Anterior cingulate cortex (tissue), 58 donors: ENCODE measurements at places on chromosomes 3 and 15.

GRCh38 chr3:61415201-61415600 is 146.2 kb upstream of the PTPRG start:
- DNase-seq = no peak

- no peak for DNase-seq
Measured at GRCh38 chr15:55334997-55335396, 16.0 kb downstream of the PIGB start.

- DNase-seq = no peak
Measured at GRCh38 chr15:64464276-64465005, 4.1 kb downstream of the ZNF609 start.

DNA sequence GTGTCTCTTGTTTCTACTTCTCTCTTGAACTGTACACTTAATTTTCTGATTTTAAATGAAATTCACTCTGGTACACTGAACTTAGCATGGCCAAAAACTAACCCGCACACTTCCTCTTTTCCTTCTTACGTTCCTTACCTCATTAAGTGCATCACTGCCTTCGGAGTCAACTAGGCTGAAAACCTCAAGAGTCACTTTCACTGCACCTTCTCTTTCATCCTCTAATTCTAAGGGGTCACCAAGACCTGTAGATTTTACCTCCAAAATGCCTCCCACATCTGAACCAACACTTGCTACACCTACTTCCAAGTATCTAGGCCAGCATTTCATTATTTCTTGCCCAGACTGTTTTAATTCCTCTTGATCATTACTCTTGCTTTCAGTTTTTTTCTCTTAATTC is 6.6 kb downstream of the CBLB start:
- DNase-seq = no peak

GRCh38 chr3:195873281-195873887 is 35.0 kb downstream of the TNK2 start:
- DNase-seq = no peak

- DNase-seq = no peak
Measured at GRCh38 chr3:94028093-94028837, at the start of gene STX19. Gene STX19 (minus strand): TSS chr3:94028597. CDS start chr3:94015269, 13,328 bp downstream.

DNA sequence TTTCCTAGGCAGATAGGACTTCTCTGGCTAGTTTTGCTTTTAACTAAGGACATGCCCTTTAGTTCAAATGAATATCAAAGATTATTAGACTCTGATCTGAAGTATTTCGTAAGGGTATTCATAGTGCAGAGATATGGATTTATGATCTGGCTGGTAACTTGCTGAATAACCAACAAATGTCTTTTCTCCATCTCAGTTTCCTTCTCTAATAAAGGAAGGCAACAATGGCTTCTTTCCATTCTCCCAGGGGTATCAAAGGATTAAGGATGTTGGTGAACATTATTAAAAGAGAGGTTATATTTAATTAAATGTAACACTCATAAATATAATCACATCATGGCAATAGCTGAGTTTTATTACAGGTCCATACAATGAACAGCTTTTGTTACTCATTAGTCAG is 79.2 kb upstream of the STXBP5L start:
- DNase-seq = no peak

GRCh38 chr3:13577181-13578121 is 28.5 kb downstream of the FBLN2 start:
- no peak for DNase-seq

DNA sequence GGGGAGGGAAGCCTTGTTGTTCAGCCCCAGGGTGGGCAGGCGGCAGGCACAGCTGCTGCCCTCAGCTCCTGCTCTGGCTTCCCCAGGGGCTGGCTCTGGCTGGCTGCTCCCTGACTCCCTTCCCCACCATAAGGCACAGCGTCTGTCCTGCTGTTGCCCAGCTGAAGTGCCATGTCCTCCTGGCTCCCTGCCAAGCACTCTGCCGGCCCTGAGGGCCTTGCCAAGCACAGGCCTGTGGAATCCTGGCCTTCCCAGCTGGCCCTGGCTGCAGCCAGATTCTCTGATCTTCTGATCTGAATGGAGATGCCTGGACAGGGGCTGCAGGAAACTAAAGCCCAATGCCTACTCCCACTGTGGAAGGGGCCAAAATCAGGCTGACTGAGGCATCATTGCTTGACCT is 1.1 kb downstream of the IQCF6 start:
- peak; percentile 4 for DNase-seq

DNA sequence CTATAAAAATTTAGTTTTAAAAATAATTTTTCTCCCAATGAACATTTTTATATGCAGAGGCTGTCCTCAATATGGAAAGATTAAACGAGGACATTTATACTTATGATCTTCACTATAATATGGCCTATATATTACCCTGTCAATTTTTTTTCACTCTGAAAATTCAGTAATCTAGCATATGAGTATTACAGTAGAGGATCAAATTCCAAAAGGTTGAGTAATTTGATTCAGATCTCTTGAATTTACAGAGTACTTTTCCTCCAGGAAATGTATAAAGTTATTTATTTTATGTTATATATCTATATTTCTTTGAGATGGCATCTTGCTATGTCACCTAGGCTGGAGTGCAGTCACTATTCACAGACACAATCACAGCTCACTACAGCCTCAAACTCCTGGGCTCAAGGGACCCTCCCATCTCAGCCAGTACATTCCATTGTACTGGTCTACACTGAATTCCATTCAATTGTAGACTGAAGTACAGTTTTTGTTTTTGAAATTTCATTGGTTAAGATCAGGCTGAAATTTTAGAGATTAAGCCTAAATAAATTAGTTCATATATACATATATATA is 16.3 kb upstream of the TRPM7 start:
- DNase-seq = no peak

DNA sequence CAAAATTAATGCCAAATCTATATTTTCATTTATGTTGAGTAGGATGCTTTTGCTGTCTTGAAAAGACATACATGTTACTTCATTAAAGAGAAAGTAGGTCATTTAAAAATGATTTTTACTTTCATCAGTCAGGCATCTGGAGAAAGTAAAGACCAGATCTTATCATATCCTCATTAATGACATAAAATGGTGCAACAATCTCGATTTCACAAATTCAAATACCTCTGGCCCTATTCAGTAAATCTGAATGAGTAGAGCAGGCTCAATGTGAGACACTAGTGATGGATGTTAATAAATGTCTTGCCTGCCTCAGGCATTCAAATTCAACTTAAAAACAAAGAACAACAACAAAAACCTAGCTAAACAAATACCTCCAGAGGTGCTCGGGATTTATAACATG is 714.1 kb downstream of the NAALADL2 start:
- DNase-seq = no peak

DNA sequence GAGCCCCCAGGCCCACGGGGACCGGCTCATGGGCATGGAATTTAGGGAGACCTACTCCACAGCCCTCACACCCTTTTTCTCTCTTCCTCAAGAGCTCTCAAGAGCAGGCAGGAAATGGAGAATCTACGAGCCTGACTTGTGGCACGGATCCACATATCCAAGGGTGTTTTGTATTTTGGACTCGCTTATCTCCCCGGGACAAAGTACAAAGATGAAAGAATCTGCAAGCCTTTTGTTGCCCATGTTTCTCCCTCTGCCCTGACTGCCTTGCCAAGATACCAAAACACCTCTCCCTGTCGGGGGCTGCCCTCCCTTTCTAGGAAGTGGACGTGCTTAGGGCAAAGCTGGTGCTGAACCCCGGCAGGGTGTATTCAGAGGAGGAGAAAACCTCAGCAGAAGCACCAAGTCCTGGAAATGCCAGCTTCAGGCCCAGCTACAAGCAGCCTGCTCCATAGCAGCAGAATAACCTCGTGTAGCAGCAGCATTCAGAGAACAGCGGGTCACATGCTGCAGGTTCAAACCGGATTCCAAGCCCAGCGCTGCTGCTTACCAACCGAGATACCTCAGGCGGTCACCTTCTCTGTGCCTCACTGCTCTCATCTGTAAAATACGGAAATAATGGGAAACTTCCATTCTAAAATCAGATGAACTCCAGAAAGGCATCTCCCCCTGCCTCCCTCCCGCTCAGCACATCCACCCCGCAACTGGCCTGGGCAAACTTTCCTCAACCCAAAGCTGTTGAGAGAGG is 35.2 kb downstream of the DNASE1L3 start:
- no peak for DNase-seq

DNA sequence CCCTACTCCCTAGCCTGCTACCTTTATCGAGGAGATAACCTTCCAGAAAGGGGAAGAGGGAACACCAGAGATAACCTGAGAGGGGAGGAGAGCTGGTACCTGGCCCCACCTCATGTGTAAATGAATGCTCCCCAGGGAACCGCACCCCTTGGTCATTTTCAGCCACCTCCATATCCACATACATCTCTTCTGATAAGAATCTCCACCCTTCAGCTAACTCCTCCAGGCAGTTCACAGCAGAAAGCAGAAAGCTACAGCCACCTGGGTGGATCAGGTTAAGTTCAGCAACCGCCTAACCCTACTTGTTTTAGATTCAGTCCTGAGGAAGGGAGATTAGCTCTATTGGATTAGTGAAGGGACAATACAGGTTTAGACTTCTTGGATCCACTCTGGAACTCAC is 38.0 kb upstream of the TIMP4 start:
- DNase-seq = no peak

GRCh38 chr15:43509660-43510199 is 7.7 kb upstream of the MAP1A start:
- no peak for DNase-seq

DNA sequence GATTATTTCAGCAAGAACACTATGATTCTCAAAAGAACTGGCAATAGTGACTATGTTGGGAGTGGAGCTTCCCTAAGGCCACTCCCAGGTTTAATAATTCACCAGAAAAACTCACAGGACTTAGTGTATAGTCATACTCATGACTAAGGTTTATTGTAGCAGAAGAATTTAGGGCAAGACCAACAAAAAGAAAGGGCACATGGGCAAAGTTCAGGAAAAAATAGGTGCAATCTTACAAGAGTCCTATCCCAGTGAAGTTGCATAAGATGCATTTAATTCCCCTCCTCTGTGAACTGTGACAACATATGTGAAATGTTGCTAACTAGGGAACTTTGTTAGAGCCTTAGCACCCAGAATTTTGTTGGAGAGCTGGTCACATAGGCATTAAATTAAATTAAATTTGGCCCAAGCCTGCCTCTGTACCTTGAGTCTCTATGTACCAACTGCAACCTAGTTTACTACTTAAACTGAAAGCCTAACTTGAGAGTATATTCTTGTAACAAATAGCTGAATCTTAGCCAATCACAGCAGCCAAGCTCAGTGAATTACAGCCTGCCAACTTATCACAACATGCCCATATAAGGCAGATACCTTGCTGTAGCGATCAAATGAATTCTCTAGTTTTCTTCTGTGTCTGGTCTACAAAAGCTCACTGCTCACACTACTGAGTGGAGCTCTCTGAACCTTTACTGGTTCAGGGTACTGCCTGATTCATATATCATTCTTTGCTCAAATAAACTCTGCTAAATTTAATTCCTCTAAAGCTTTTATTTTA is 386.2 kb upstream of the ARHGEF26 start:
- DNase-seq = no peak
